ENCODE measurements at places on chromosomes 1 and 21. TPM values are rescaled to one million over a fixed set of nuclear protein-coding genes. Genes with fewer than 3 reads are reported as not detected.

GRCh38 chr1:154407198-154408091, 2.3 kb downstream of the IL6R start:
- no peak overlapping the region for H3K27ac ChIP-seq
- H3K4me3 ChIP-seq, result peak overlapping the region; percentile 88
- no peak for DNase-seq
- peaks cover 28% of the 10 kb centered on the region for H3K4me1 ChIP-seq

The PLEKHA6 gene
- total RNA-seq, result 2.4 TPM

The BARHL2 gene
- not detected for total RNA-seq

DNA sequence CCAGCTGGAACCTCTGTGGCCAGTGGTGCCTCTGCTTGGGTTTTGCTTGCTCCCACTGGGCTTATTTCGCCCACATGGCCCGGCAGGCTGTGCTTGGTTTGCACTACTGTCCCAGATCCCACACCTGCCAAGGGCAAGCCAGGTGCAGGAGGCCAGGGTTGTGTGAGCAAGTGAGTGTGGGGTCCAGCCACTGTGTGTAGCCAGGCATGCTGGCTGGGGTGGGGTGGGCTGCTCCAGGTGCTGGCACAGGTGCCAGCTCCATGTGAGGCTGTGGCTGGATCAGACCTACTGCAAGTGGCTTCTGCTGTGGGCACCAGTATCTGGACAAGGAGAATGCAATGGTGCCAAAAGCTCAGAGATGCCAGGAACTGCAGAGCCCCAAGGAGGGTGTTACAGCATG, 28.5 kb downstream of the RYR2 start:
- H3K27ac ChIP-seq, result no peak overlapping the region
- no peak for DNase-seq
- no peaks in the 10 kb centered on the region for H3K27me3 ChIP-seq
- no peaks in the 10 kb centered on the region for H3K4me1 ChIP-seq

GRCh38 chr1:197465528-197466327, 197.7 kb downstream of the CRB1 start:
- H3K4me3 ChIP-seq, result no peak overlapping the region
- no peak for DNase-seq
- no peaks in the 10 kb centered on the region for H3K36me3 ChIP-seq
- H3K27ac ChIP-seq, result no peak overlapping the region
- H3K27me3 ChIP-seq, result no peaks in the 10 kb centered on the region

DNA sequence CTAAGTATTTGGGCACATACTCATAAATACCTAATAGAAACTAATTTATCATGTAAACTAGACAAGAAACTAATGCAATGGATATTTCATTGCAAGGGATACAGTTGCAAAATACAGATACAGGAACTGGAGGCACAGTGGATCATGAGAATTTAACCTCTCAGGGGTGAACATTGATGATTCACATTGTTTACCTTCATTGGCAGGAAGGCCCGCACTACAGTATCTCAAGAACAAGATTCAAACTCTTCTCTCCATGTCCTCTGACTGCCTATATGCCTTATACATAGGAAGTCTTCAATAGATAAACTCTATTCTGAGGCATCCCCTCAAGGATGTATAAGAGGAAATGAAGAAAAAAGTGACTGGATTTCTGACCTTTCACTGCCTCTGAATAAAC, 18.4 kb upstream of the PTBP2 start:
- H3K36me3 ChIP-seq, result no peaks in the 10 kb centered on the region
- H3K4me1 ChIP-seq, result no peaks in the 10 kb centered on the region
- no peak for DNase-seq
- no peak overlapping the region for H3K4me3 ChIP-seq
- peaks cover 2% of the 10 kb centered on the region for H3K27me3 ChIP-seq

The AGRN gene
- total RNA-seq, result 152 TPM

- no peaks in the 10 kb centered on the region for H3K36me3 ChIP-seq
- peaks cover 5% of the 10 kb centered on the region for H3K27me3 ChIP-seq
- DNase-seq, result no peak
- H3K4me3 ChIP-seq, result no peak overlapping the region
- no peaks in the 10 kb centered on the region for H3K4me1 ChIP-seq
These were observed 99.9 kb downstream of the C1orf94 start for GRCh38 chr1:34276606-34277005.

The FCRL4 gene
- total RNA-seq, result not detected

GRCh38 chr1:160115545-160116282, at the start of gene ATP1A2:
ATP1A2 (plus strand) TSS chr1:160115759; CDS start chr1:160115862, 103 bp downstream.
- DNase-seq, result no peak
- peaks cover 46% of the 10 kb centered on the region for H3K27me3 ChIP-seq
- H3K36me3 ChIP-seq, result no peaks in the 10 kb centered on the region
- no peak within 1 kb of the TSS for H3K27ac ChIP-seq
- H3K4me1 ChIP-seq, result peaks cover 16% of the 10 kb centered on the region

The CDK11A gene
- 27.2 TPM for total RNA-seq

The ABCG1 gene
- not detected for total RNA-seq

DNA sequence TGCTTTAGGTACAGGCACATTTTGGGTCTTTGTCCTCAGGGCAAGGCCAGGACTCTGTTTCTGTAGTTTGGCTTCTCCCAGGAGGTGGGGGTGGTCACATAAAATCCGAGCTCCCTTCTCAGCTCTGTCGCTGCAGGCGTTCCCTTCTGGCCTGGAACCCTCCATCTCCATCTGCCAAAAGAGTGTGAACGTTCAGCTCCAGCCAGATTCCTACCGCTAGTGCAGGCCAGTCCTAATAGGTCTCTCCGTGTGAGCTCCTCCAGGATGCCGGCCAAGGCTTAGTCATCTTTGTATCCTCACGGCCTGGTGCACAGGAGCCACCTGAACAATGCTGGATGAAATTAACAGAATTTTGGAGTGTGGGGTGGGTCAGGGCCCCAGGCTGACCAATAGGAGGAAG, 19.9 kb upstream of the KCNA10 start:
- H3K4me3 ChIP-seq, result no peak overlapping the region
- peaks cover 6% of the 10 kb centered on the region for H3K4me1 ChIP-seq
- H3K36me3 ChIP-seq, result no peaks in the 10 kb centered on the region
- no peak for DNase-seq
- H3K27ac ChIP-seq, result no peak overlapping the region

DNA sequence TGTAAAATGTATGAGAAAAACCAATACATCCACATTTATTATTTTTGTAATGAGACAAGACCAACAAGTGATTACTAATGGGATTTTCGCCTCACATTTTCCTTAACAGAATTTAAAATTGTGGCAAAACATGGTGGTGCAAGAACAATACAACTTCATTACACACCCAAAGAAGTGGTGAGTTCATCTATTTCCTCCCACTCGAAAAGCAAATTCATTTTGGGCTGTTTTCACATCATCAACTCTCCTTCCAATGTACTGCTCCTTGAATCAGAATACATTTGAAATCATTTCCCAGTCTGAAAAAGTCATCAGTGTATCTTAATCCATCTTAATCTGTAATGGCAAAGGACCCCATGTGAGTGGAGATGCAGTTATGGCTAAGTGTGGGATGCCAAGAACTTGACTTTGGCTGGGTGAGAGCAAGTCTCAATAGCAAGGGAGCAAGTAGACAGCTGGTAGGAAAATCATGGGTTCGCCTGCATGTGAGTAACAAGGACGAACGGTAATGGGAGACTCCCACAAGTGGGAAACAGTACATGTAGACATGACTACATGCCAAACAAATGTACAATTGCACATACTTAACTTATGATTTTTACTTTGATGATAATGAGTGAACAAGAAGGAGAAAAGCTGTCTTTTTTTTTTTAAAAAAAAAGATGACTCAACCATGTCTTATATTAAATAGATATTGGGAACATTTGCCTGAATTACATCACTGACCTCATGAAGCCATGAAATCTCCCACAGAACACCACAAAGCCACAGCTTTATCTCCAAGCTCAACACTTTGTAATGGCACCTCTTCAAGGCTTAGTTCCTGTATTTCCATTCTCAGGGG, 46.0 kb downstream of the RUNX1 start:
- peak; percentile 53 for DNase-seq
- H3K4me1 ChIP-seq, result peaks cover 83% of the 10 kb centered on the region
- peaks cover 1% of the 10 kb centered on the region for H3K27me3 ChIP-seq
- H3K27ac ChIP-seq, result peak overlapping the region; percentile 58
- H3K4me3 ChIP-seq, result no peak overlapping the region

- peaks cover 5% of the 10 kb centered on the region for H3K36me3 ChIP-seq
- no peak overlapping the region for H3K27ac ChIP-seq
- no peak overlapping the region for H3K4me3 ChIP-seq
- no peaks in the 10 kb centered on the region for H3K27me3 ChIP-seq
- no peak for DNase-seq
These were observed 56.9 kb downstream of the KRTAP19-8 start for GRCh38 chr21:30981403-30981802.

GRCh38 chr1:109267743-109268300, 15.1 kb downstream of the PSRC1 start:
- H3K36me3 ChIP-seq, result no peaks in the 10 kb centered on the region
- peaks cover 16% of the 10 kb centered on the region for H3K4me1 ChIP-seq
- no peak overlapping the region for H3K27ac ChIP-seq
- H3K27me3 ChIP-seq, result peaks cover 2% of the 10 kb centered on the region
- no peak overlapping the region for H3K4me3 ChIP-seq
- no peak for DNase-seq

- peaks cover 19% of the 10 kb centered on the region for H3K4me1 ChIP-seq
- H3K27me3 ChIP-seq, result peaks cover 17% of the 10 kb centered on the region
- DNase-seq, result peak; percentile 97
These were observed 30.6 kb downstream of the SYT6 start for GRCh38 chr1:114122941-114123618.

- peak; percentile 8 for DNase-seq
- peak overlapping the region; percentile 56 for H3K27ac ChIP-seq
- H3K36me3 ChIP-seq, result no peaks in the 10 kb centered on the region
- peaks cover 28% of the 10 kb centered on the region for H3K4me1 ChIP-seq
These were observed 1.0 kb downstream of the TMEM201 start for GRCh38 chr1:9589719-9590157.

The UBL4B gene
- total RNA-seq, result 0.92 TPM

DNA sequence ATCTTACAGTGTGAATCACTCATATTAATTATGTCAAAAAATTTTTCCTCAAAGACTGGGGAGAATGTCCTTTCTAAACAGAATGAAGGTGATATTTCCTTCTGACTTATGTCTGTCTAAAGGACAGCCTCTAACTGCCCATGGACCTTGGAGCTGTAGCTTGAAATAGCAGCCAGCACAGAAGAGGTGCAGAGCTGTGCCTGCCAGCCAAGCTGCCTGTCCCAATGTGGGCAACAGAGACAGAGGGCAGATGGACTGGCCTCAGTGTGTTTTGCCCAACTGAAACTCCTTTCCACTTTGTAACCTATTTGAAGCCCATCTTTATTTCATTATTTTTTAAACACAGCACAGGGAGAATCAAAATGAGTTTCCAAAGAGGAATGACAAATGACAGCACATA, 97.6 kb upstream of the DYNLT5 start:
- no peak for DNase-seq
- H3K27me3 ChIP-seq, result no peaks in the 10 kb centered on the region
- no peak overlapping the region for H3K27ac ChIP-seq
- peaks cover 28% of the 10 kb centered on the region for H3K36me3 ChIP-seq
- peaks cover 15% of the 10 kb centered on the region for H3K4me1 ChIP-seq

DNA sequence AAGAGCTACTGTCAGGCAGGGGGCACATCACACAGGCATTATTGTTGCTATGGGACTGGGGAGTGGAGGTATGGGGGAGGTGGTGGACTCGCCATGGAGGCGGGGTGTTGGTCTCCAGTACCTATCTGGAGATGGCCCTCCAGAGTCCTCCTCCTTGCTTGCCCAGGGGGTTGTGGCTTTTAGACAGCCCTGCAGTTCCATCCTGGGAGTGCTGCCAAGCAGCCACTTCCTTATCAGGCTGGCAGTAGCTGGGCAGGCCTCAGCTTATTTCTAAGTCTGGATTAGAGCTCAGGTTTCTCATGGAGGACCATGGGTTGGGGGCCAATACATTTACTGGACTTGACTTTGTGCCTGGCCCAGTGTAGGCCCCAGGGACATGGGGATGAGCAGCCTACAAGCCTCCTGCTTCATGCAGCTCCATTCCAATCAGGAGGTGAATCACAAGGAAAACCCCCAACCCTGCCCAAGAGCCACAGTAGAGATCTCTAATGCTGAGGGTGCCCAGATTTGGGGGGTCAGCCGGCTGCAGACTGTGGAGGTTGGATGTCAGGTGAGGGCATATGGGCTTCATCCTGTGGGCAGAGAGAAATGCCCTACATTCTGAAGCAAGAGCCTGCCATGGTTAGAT, 210.7 kb upstream of the EDN2 start:
- H3K4me3 ChIP-seq, result no peak overlapping the region
- no peak overlapping the region for H3K27ac ChIP-seq
- H3K27me3 ChIP-seq, result no peaks in the 10 kb centered on the region
- DNase-seq, result no peak
- H3K4me1 ChIP-seq, result no peaks in the 10 kb centered on the region
- peaks cover 4% of the 10 kb centered on the region for H3K36me3 ChIP-seq

DNA sequence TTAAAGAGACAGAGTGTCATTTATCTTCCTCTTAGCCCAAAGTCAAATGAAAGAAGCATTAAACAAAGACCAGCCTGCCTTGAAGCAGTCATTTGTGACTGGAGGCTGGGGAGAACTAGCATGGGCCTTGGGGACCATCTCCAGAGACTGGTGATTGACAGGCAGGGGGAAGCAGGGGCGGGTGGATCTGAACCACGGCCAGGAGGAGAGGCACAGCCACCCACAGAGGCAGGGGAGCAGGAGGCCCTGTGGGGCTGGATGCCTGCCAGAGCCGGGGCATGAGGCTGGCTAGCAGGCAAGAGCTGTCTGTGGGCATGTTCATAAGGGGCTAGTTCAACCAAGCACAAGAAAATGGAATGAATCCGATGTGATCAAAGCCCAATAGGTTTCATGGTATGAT, 73.9 kb downstream of the PLXNA2 start:
- peaks cover 81% of the 10 kb centered on the region for H3K4me1 ChIP-seq
- no peak overlapping the region for H3K4me3 ChIP-seq
- DNase-seq, result no peak
- H3K27me3 ChIP-seq, result peaks cover 4% of the 10 kb centered on the region
- peaks cover 15% of the 10 kb centered on the region for H3K36me3 ChIP-seq

DNA sequence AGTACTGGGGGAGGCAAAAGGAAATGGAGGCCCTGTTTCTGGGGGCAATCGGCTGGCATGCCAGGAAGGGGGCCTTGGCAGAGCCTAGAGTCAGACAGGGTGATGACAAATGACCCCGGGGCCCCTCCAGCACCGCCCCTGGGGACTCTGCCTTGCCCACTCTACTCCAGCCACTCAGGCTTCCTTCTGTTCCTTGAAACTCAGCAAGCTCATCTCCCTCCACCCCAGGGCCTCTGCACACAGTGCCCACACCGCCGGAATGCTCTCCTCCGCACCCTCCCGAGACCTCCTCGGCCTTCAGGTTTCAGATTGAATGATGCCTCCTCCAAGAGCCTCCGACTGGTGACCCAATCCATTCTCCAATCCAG, 122.5 kb upstream of the ZBTB40 start:
- no peak overlapping the region for H3K4me3 ChIP-seq
- H3K36me3 ChIP-seq, result no peaks in the 10 kb centered on the region
- DNase-seq, result no peak

DNA sequence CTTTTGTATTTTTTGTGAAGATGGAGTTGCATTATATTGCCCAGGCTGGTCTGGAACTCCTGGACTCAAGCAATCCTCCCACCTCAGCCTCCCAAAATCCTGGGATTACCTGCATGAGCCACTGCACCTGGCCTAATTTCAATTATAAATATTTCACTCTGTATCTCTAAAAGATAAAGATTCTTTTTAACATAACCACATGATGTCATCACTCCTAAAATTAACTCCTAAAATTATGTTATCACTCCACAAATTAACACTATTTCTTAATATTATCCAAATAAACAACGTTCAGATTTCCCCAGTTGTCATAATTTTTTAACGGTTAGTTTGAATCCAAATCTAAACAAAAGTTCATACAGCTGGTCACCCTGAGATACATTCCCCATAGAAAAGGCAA, 43.0 kb downstream of the DESI2 start:
- no peak for DNase-seq
- H3K36me3 ChIP-seq, result peaks cover 46% of the 10 kb centered on the region
- no peaks in the 10 kb centered on the region for H3K4me1 ChIP-seq
- H3K27ac ChIP-seq, result no peak overlapping the region

The RIMKLA gene
- not detected for total RNA-seq

The USH2A gene
- total RNA-seq, result 0.05 TPM

The NGF gene
- 48.2 TPM for total RNA-seq
